ENCODE measurements at places on chromosomes 11 and 22.
A peak's percentile ranks its signal among the peaks of the same experiment; 100 is the strongest.

DNA sequence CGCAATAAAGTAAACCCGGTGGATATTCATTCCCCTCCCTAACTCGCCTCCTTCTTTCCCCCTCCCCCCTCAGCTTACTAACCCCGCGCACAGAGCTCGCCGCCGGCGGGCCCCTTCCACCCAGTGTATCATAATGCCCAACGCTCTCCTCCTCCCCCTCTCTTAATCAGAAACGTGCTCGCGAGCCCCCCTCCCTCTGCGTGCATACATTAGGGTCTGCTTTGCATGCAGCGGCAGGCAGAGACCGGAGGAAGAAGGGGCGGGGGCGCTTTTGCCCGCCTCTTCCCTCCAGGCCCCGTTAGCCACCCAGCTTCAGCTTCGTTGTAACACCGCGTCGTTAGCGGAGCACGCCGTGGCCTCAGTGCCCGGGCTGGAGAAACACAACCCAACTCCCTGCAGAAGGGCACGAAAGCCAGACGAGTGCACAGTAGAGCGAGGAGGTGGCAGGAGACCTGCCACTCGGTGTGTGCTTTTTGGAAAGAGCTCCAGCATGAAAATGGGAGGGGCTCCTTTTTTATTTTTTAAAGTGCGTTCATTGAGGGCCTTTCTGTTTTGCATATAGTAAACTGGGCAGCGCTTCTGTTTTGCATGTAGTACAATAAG is 901 bp upstream of the KMT2A start:
- peak; percentile 39 for DNase-seq

DNA sequence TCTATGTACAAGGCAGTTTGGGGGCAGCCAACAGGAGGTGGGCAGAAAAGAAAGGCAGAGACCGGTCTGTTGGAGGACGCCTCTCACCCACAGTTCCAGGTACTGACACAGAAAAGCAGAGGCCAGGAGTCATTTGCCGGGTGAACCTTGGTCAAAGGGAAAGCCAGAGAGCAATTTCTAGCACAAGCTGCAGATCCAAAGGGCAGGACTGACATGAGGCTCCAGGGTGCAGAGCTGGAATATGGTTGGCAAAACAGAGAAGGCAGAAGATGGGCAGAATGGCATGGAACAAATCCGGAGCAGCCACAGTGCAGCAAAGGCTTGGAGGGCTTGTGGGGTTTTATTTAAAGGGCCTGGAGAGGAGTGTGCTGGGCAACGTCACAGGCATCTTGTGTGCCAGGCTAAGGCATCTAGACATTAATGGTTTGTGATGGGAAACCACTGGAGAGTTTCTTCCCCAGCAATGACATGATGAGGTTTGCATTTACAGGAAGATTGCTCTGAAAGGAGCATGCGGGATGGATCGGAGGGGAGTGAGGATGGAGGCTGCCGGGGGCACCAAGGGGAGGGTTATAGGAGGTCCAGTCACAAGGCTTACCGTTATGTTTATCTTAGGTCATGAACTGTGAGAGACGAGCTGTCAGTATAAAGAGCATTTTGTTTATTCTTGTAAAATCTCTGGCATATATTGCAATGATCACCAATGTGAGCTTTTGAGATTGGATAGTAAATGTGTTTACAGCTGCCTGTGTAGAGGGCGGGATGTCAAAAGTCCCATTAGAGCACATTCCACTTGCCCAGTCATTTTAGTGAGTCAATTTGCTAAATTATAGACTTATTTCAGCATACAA is 5.7 kb upstream of the MMP20 start:
- DNase-seq, result no peak

GRCh38 chr11:35545391-35546003 is 20.1 kb upstream of the PAMR1 start:
- DNase-seq, result no peak

DNA sequence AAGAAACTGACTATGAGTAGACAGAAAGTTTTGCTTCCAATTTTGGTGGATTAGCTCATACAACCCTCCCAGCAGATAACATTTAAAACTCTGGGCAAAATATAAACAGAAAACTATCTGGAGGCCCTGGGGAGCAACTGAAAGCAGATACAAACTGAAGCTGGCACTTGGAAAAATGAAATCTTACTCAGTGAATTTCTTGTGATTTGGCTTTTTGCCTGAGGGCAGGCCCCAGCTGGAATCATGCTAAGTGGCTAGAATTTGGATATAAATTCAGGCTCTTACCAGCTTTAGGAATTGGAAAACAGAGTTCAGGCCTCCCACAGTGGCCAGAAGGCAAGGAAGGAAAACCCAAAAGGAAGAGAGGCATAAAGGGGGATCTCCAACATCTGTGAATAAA is 85.8 kb downstream of the EFCAB6 start:
- no peak for DNase-seq

DNA sequence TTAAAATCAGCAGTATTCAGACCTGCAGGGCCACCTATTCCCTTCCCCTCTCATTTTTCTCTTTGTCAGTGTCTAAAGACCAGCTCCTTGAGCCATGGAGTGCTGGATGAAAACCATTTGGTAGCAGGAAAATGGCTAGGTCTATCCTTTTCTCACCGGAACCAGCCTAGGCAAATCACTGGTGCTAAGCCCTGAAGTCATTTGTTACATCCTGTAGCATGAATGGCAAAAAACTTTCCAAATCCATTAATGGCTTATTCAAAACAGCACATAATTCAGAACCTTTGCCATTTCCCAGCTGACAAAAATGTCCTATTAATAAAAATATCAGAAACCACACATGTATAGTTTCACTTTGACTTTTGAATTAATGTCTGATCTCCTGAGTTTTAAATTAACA is 209.5 kb upstream of the E2F8 start:
- no peak for DNase-seq

DNA sequence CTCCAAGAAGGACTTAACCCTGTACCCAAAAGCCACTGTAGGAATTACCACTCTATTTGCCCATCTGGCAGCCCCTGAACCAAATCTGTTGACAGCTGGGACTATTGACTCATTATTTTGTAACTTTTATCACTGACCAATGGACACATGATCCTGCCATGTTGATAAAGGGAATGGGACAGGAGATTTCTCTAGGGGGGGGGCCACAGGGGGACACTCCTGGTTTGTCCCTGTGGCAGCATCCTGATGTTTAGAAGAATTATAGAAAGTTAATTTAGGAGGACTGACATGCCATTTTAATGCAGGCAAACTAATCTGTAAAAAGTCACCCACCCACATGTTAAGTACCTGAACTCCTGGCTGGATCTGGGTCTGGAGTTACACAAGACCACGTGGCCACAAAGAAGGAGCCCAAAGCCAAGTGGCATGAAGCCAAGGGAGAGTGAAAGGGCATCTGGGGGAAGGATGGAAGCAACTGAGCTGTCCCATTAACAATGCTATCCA is 558.1 kb downstream of the ETS1 start:
- DNase-seq, result no peak

DNA sequence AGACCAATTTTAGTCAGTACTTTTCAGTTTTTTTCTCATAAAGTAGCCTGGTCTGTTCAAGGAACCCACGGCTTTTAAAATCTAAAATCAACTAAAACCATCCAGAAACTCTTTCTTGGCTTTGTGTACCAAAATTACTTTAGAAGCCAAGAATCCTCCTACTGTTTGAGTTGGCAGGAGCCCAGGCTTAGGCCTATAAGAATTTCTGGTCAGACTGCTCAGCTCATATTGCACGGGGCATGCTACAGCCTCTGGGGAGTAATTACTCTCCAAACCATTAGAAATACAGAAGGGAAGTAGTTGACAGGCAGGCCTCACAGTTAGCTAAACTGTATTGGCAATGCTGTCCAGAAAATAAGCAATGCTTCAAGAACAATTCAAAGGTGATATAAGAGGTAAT is 1862.9 kb upstream of the RAG2 start:
- no peak for DNase-seq

DNA sequence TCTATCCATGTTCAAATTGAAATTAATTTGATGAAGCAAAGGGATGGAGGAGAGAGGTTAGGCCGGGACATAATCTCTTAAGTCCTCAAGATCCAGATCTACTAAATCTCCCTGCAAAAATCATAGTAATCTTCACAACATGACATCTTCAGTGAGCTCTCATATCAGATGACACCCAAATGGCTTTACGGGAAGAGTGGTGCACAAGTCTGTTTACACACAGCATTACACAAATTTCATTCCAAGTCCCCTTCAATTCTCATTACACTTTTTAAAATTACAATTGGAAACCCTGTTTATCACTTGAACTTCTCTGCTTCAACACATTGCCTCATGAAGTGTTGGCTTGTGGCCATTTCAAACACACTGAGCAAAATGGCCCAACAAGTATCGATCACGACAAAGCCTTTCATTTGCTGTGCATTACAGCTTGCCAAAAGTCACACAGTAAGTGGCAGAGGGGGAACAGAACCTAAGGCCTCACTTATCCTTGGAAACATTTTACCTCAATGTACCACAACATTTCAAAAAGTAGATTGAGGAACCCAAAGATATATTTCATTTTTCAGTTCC is 17.9 kb upstream of the TPH1 start:
- DNase-seq, result peak; percentile 41

DNA sequence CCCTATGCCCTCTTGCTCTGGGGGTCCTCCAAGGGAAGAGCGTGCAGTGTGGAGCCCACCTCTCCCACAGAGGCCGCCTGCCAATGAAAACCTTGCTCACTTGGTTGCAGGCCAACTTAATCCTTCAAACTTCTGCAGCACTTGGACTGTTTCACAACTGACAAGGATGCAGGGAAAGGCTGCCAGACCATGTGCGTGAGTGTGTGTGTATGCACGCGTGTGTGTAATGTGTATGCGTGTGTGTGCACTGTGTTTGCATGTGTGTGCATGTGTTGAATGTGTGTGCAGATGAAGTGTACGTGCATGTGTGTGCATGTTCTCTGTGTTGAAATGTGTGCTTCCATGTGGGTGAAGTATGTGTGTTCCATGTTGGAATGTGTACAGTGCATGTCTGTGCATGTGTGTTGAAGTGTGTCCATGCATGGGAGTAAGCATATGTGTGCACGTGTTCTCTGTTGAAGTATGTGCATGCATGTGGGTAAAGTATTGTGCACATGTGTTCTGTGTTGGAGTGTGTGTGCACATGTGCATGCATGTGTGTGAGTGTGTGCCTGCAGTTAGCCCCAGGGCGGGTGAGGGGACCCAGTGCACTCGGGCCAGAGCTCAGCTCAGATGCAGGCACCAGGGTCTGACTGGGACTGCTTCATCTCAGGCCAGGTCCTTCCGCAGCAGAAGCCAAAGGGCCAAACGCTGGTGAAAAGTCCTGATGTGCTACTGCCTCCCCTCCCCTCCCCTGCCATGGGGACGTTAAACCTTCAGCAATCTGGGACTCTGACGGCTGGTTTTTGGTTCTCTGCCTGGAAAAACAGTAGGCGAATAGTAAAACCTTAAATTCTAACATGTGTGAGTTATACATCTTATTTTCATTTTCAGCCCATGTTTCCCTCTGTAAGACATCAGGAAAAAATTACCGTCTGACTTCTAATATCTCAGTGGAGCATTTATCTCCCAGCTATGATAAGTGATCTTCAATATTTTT is 72.0 kb downstream of the FLI1 start:
- DNase-seq, result no peak

- DNase-seq, result peak; percentile 46
Measured at GRCh38 chr11:46649180-46649738, 31.9 kb downstream of the ATG13 start.

DNA sequence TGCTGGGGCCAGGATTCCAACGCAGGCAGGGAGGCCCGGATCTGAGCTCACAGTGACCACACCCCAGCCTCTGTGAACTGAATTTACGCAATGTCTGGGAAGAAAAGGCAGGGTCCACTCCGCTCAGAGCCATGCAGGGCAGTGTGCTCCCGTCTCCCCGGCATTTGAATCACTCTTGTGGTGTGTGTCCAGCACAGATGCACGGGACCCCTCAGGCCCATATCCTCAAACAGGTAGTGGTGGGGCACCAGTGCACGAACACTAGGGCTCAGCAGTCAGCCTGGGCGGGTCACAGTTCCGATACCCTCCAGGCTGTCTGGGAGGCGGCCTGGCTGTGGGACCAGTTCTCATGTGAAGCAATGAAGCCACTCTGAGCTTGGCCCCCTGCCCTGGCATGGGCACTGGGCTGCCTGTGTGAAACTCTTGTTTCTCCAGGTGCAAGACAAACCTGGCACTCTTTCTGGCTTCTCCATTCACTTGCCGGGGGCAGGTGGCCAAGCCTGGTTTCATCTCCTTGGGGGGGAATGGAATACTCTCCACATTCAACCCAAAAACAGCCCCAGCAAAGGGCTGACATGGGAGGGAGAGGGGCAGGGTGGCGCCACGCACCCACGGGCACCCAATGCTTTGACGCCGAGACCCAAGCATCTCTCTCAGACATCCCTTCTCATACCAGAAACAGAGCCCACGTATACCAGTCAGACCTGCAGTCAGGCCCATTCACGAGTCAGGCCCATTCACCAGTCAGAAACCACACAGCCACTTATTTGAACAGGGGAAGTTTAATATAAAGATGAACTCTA is 14.3 kb downstream of the DHCR7 start:
- no peak for DNase-seq

DNA sequence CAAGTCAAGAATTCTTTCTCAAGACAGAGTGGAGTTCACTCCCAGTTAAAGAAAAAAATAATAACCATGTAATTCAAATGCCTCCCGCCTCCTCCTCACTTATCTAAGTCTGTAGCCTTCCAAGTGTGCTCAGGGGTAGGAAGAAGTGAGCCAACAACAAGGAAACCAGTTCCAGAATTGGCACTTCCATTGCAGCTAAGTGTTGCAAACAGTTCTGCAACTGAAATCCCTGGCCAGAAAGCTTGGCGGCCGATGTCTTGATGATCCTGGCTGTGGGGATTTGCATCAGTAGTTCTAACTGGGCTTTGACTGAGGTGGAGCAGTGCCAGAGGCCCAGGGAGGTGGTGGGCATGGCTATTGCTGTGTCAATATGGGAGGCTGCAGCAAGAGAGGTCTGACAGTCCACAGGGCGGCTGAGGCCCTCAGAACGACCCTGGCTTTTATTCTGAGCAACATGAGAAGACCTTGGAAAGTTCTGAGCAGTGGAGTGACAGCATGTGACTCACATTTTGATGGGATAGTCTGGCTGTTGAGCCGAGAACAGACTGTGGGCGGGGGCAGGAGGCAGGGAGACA is 19.2 kb downstream of the DHCR7 start:
- no peak for DNase-seq
